ENCODE measurements at places on chromosomes 3 and 15.
A peak's percentile ranks its signal among the peaks of the same experiment; 100 is the strongest.

DNA sequence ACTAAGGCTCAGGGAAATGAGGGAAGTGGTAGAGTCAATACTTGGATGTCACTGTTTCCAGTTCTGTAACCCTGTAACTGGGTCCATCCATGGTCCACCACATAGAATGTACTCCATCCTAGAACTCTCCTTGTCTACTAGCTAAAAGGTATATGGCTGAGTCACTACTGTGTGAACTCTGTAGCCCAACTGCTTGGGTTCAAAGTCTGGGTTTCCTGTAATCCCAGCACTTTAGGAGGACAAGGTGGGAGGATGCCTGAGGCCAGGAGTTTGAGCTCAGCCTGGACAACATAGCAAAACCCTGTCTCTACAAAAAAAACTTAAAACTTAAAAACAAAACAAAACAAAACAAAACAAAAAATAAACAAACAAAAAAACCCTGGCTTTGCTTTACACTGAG lies 5.3 kb upstream of the DIS3L start:
- no peak for DNase-seq

GRCh38 chr3:18481946-18482548 lies 56.9 kb upstream of the SATB1 start:
- no peak for DNase-seq

DNA sequence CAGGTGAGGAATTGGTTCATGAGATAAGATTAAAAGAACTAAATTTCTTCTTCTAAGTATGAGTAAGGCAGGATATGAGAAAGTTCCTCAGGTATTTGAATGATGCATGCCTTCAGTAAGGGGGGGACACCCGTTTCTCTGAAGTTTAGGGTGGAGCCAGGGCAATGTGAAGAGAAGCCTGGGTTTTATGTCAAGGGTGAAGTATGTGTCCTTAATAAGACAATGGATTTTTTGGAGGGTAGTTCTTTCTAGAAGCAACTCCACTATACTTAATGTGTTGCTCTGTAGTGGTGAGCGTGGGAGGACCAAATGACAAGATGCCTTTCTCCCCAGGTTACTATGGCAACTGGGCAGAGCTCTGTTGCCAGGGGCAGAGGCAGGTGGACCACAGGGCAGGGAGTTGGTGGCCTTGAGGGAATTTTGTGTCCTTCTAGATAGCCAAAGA lies 44.0 kb downstream of the PHLDB2 start:
- no peak for DNase-seq

DNA sequence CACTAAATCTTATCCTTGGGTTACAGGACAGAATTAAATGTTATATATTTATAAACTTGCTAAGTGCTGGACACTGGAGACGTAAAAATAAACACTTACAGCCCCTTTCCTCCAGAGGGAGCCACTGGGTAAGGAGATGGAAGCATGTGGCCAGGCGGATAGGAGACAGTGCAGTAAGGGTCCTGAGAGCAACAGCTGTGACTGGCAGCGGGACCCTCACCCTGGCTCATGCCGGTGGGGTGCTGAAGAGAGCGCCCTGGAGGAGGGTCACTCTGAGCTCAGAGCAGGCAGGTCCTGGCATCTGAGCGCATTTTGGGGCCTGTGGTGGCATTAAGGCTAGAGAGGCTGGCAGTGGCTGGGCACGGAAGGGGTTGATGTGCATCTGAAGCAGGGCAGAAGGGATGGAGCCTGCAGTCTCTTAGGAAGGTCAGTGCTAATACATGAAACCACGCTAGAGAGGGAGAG lies 16.0 kb downstream of the SEC61A1 start:
- DNase-seq: peak; percentile 55

DNA sequence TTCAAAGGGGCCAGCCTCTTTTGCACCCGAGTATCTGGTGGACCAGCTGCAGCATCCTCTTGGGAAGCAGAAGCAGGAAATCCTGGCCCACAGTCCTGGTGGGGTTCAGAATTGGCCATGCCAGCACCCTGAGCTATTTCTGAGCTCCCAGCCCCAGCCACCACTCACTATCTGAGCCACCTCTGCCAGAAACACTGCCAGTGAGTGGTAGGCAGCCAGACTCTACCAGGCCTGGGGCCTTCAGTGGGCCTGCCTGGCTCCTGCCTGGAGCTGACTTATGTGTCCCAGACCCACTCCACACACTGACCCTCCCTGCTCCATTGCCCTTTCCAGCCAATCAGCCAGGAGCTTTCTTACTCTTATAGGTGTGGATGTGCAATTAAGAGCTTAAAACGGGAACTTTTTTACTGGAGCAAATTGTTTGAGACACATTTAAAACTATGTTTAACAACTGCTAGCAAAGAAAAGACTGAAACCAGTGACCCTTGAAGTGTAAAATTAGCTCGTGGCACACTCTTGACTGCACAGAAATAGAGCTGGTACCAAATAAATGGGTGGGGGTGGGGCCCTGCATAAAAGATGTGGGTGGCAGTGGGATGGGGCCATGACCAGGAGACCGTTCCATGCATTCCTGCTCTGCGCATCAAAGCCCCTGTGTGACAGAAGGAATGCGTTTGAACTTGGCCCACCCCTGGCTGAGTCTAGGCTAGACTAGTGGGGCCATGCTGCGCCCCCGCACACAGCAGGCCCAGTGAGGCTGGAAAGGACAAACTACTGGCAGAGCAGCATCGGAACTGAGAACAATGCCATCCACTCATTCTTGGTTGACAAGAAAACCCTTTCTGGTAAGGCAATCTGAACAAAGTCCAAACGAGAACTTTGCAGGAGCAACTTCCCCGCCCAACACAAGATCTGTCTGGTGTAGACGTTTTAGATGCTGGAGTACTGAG lies 48.0 kb downstream of the CTNNB1 start:
- DNase-seq: no peak

- DNase-seq: no peak
Measured at GRCh38 chr3:73010158-73010557, 13.5 kb downstream of the PPP4R2 start.

DNA sequence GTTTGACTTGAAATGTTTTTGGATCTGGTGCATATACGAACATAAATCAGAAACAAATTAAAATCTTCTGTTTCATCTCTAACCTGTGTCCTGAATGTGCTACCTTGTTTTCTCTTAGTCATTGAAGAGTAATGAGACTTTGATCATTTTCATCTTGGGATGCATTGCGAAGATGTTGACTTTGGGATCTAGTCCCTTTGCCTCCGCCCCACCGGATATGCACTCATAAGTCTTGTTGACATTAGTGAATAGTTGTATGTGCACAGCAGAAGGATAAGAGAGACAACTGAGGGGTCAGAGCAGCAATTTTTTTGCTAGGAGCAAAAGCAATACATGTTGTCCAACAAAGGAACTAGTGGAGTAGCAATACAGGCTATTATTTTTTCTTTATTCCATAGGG lies 35.9 kb upstream of the SPRED1 start:
- no peak for DNase-seq

DNA sequence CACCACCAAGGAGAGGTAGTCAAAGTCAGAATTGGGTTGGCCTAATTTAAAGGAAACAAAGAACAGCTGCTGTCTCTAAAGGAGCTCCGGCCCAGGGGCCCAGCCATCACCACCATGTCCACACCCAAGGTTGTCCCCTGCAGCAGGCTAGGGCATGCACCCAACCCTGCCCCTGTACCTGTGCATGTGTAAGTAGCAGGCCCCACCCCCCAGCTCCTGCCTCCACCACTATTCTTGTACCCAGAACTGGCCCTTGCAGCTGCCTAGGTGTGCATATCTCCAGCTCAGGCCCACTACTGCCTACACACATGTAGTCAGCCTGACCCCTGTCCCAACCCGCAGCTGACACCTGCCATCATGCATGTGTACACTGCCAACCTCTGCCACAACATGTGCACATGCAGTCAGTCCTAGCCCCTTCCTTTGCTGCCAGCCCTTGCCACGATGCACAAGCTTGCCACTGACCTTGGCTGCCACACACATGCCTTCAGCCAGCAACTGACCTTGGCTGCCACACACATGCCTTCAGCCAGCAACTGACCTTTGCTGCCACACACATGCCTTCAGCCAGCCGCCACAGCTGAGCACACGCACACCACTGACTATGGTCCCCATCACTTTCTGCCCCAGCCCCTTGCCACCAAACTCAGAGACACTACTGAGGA lies 39.7 kb downstream of the FGF12 start:
- no peak for DNase-seq

GRCh38 chr15:29278436-29279105 lies 8.9 kb upstream of the NSMCE3 start:
- no peak for DNase-seq

GRCh38 chr3:140906785-140907184 lies 34.9 kb upstream of the SLC25A36 start:
- no peak for DNase-seq

- no peak for DNase-seq
Measured at GRCh38 chr3:23519314-23520208, 286.2 kb upstream of the UBE2E1 start.

DNA sequence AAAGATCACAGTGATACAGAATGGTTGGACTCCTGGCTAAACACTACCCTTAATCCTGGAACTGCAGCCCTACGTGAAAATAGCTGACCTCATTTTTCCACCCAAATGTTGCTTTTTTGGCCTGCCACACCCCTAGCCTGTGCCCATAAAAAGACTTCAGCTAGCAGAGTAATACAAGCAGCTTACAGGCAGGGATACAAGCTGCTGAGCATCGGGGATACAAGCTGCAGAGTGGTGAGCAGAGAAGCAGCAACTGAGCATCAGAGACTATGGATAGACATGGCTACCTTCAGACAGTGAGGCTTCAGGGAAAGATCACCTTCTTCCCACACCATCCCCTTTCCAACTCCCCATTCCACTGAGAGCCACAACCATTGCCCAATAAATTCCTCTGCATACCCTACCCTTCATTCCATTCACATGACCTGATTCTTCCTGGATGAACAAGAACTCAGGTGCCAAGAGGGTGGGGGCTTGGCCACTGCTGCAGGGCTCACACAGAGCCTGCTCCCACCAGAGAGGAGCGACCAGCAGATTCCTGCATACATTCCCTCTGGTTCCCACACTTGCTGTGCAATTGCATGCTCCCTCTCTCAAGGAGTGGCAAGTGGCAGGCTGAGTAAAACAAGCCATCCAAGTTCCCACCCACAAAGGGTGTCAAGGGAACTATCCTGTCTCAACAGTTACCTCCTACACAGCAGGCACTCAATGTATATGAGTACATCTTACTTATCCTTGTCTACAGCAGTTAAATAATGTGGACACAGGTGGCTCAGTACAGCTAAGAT lies 217.5 kb downstream of the ALCAM start:
- no peak for DNase-seq

DNA sequence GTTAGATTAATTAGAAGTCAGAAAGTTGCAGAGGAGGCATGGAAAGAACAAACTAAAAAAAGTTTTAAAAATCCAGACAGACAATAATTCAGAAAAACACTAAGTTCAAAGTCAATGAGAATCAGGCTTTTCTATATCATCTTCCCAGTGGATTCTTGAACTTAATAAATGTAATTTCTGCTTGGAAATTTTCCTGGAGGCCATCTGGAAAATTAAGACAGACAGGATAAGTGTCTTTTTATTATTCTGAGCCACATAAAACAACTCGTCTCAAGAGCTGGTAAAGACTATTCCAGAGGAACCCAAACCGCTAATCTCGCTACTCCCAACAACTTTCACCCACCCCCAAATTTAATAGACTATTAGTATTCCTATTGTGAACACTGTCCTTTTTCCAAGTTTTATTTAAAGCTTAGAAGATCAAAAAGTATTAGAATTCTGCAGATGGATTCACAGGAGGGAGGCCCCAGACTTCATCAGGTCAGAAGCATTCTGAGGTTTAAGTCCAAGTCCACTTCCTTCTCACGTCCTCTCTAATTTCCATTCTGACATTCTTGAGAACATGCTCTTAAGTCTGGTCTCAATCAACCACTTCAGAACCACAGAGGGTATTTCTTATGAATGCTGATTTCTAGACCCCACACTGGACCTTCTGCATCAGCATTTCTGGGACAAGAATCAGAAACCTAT lies 61.3 kb downstream of the ERC2 start:
- no peak for DNase-seq

- DNase-seq: no peak
Measured at GRCh38 chr3:123949641-123950040, 11.4 kb downstream of the CCDC14 start.

- no peak for DNase-seq
Measured at GRCh38 chr3:37387462-37387861, 213.1 kb upstream of the LRRFIP2 start.

DNA sequence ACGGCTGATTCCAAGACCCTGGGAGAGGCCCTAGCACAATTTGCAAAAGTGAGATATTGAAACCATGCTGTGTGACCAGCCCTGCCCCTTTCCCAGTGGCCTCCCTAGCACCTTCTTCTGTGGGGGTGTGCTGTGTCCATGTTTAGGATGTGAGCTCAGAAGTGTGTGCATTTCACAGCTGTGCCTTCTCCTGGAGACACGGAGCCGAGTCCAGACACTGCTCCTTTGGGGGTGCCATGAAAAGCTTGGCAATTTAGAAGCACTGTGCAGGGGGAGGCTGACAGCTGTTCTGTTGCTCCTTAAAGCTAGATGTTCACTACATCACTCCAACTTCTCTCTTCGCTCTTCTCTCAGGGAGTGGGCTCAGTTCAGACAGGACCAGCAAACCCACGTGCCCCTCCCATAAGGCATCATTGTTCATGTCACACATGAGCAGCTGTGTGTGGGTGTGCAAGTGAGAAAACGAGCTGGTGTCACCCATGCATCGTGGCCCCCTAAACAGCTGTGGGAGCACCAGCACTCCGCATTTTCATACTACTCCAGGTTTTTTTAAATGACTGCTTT lies 492.6 kb downstream of the GABRG3 start:
- no peak for DNase-seq

GRCh38 chr15:68699124-68699880 lies 120.5 kb downstream of the CORO2B start:
- DNase-seq: peak; percentile 95

DNA sequence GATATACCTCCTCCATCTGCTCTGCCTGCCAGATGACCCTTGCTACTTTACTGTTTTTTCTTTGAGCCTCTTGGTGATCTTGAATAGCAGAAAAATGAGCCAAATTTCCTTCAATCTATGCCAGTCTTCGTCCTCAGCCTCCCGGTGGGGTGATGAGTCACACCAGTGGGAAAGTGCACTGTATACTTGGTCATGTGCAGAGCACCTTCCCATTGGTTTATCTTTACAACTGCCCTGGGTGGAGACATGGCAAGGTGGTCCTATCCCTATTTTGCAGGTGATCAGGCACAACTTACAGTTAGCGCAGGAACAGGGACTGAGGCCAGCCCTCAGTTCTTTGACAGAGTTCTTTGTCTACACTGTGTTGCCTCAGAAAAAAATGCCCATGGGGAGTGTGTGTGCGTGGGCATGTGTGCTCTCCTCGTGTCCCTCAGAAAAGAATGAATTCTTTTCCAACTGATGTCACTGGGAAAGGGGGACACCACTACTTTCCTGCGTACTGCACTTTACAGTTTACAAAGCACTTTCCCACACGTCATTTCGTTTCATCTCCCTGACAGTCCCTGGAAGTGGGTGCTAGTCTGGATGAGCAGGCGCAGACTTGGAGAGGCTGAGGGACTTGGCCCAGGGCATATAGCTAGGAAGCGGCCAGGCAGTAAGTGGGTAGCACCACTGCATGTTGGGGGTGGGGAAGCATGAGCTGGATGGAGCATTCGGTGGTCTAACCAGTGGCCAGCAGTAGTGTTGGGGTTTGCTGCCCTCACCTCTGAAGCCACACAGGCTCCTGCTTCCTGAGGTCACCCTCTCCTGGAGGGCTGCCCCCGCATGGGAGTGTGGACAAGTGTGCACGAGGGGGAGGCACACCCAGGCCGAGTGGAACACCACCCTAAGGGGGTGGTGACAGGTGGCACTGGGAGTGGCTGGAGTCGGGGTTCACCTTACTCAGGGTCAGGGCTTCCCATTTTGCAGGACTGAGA lies 24.1 kb downstream of the SMAD3 start:
- DNase-seq: no peak

- peak; percentile 43 for DNase-seq
Measured at GRCh38 chr3:185983495-185984141, 45.8 kb upstream of the TRA2B start.

- DNase-seq: no peak
Measured at GRCh38 chr15:79918278-79918677, 21.5 kb upstream of the MTHFS start.
